ENCODE measurements at places on chromosomes 5 and 9.
A peak's percentile ranks its signal among the peaks of the same experiment; 100 is the strongest.

- DNase-seq: no peak
These were observed 20.7 kb upstream of the SLC1A3 start for GRCh38 chr5:36585701-36586100.

GRCh38 chr9:136119883-136120393 is 1.3 kb upstream of the TMEM250 start:
- no peak for DNase-seq

- no peak for DNase-seq
These were observed 57.6 kb downstream of the ZNF618 start for GRCh38 chr9:113933671-113934070.

DNA sequence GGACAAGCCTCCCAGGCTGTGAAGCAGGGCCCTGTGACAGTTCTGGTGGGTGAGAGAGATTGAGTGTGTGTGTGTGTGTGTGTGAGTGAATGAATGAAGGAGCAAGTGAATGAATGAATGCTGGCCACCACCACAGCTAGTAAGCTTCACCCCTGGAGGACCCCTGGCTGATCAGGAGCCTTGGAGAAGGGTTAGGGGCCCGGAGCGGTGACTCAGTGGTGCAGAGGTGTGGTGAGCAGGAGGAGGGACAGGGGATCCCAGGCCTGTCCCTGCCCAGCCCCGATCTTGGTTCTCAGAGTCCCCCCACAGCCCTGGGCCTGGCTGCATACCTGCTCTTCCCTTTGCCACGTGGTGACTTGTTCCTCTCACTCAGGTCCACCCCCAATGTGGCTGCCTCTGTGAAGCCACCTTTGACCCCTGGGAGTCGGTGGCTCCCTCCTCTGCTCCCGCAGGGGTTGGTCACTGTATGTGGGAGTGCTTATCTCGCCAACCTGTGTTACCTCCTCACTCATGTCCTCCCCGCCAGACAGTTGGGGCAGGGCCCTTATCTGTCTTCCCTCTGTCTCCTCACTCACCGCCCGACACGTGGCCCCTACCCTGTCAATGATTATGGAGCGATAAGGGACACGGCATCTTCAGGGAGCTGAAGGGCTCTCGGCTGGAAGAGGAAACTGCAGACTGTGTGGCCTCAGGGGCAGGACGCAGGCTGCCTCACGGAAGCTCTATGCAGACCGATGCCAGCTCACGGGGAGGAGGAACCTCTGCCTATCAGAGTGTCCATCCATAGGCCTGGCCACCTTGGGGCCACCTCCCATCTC is 99.9 kb upstream of the PITX1 start:
- DNase-seq: no peak

- DNase-seq: no peak
These were observed 572.5 kb upstream of the ARRDC3 start for GRCh38 chr5:91955610-91956009.

GRCh38 chr5:144122081-144122480 is 48.4 kb downstream of the YIPF5 start:
- no peak for DNase-seq

- no peak for DNase-seq
These were observed 52.7 kb upstream of the ZNF618 start for GRCh38 chr9:113823421-113823820.

DNA sequence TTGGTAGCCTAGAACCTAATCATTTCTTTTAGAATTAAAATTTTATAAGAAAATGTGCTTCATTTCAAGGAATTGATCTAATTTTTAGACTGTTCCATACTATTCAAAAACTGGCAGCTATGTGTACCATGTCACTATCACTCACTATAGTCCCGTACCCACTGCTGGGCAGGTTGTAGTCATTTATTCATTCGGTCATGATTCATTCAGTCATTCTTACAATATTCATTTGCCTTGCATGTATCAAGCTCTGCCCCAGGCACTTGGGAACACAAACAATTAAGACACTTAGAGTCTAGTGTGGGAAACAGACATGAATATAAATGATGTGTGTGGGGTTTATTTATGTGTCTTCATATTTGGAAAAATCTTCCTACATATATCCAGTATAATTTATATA is 26.4 kb downstream of the TDRD7 start:
- no peak for DNase-seq

DNA sequence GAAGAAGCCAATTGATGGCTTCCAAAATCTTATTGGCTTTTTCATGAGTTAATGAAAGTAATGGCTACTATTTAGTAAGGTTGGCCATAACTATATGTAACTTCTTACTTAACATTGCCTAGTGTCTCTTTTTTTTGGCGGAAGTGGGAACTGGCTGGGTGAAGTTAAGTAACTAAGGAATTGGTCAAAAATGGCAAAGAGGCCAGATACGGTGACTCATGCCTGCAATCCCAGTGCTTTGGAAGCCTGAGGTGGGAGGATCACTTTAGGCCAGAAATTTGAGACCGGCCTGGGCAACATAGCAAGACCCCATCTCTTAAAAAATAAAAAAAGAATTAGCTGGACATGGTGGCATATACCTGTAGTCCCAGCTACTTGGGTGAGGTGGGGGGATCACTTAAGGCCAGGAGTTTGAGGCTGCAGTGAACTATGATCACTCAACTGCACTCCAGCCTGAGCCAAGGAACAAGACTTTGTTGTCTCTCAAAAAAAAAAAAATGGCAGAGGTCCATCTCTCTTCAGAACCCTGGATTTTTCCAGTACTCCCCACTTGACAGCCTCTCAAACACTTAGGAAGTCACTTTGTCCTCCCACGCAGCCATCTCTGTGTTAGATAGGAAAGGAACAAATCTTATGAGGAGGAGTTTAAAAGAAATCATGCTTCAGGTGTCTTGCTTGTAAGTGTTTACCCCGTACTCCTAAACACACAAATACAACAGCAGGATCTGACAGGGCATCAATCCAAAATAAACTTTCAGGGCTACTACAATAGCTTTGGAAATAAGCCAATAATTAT is 75.7 kb downstream of the TEK start:
- no peak for DNase-seq

DNA sequence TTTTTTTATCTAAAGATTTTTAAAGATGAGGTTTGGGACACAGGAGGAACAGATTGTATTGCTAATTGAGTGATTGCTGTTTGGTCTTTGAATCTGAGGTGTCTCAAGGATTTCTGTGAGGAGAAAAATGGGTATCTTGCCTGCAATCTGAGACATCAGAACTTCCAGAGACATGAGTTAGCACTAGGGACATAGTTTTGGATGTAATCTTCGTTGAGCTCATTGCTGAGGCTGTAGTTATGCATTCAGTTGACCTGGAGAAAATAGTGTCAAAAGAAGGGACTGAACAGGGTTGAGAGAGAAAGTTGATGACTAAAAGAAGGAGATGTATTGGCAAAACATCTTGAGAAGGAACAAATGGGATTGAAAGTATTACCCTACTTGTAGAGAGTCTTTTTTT is 24.6 kb downstream of the C9orf85 start:
- no peak for DNase-seq

DNA sequence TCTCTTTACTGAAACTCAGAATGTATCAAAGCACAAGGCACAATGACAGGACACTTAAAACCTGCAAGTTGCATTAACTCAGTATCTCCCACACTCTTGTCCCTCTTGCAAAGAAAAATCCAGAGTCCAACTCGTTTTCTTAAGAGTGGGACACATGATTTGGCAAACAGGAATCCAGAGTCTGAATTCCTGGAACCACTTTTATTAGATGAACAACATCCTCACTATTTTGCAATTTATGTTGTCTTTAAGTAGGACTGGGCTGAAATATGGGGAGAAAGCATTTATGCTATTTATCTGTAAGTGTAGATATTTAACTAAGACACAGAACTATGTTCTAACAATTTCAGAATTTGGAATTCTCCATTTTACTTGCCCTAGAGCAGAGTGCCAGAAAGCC is 69.1 kb downstream of the ABCA1 start:
- DNase-seq: no peak

DNA sequence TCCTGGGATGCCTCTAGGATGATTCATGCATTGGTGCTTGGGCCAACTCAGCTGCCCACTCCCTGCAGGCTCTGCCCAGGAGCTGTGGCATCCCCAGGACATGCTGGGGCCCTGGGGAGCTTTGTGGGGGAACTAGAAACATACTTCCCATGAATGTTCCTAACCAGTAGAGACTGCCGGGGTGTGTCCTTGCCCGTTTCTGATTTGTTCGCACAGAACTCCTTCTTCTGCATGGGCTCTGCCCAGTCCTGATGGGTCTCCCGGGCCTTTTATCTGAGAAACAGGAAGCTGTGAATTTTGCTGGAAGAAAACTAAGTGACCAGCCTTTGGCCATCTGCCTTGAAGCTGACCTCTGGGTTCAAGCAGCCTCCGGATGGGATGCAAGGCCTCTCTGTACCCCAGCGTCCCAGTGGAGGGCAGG is 71.6 kb upstream of the RNU6ATAC start:
- no peak for DNase-seq

- no peak for DNase-seq
These were observed 193.5 kb downstream of the PLK2 start for GRCh38 chr5:58266402-58266801.

DNA sequence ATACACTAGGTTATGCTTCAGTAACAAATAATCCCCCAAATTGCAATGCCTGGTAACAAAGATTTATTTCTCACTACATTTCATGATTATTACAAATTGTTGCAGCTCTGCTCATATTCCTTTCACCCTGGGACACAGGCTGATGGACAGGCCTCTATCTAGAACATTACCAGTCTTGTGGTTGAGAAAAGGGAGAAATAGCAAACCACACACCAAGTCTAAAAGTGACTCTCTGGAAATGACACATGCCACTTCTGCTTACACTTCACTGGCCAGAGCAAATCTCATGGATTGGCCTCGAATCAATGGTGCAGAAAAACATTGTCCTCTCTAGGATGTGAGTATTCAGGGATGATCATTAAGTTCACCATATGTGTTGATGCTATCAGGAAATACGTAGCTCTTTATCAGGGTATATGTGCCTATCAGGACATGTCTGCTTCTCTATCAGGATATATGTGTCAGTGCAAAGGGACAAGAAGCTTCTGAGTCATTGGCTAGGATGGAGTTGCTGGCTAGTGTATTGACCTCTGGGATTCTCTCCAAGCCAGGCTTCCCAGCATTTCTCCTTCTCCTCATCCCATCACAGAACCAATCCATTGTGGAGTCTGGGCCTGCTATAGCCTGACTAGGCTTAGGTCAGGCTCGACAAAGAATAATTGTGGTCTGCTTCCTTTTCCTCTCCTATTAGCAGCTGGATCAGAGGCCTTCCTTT is 91.1 kb upstream of the CEP78 start:
- DNase-seq: no peak

- DNase-seq: peak; percentile 42
These were observed 99.3 kb upstream of the LRRTM2 start for GRCh38 chr5:138974227-138975063.

GRCh38 chr5:62909326-62909725 is 330.7 kb downstream of the LRRC70 start:
- DNase-seq: no peak

GRCh38 chr9:128920381-128921058 is at the start of gene PHYHD1:
PHYHD1 (plus strand) TSS chr9:128920982; CDS start chr9:128922324, 1,342 bp downstream.
- no peak for DNase-seq

DNA sequence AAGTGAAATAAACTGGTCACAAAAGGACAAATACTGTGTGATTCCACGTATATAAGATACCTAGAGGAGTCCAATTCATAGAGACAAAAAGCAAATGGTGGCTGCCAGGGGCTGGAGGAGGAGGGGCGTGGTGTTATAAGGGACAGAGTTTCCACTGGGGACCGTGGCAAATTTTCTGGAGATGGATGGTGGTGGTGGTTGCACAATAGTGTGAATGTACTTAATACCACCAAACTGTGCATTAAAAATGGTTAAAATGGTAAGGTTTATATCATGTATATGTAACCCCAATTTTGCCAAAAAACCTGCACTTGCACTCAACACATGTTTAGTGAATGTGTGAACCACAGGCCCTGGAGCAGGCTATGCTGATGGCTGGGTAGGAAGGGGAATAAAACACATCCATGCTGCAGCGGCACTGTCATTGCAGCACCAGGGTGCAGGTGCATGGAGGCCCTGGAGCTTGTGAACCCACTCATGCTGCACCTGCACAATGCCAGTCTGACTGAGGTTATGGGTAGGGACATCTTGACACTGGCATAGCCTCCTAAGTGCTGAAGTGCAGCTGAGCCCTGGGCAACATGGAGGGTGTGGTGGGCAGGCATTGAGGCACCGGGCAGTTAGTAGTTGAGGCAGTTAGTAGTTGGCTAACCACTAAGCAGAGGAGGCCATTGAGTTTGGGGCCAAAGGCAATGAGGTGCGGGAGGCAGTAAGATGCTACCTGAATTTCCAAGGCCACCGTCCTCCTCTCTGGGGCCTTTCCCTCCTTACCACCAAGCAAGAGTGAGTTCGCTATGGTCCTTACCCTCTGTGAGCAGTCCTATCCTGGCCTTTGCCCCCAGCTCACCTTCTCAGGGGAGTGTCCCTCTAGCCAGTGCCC is 3.5 kb upstream of the PHF2 start:
- DNase-seq: no peak

GRCh38 chr9:89512382-89512781 is 14.5 kb upstream of the SEMA4D start:
- no peak for DNase-seq

DNA sequence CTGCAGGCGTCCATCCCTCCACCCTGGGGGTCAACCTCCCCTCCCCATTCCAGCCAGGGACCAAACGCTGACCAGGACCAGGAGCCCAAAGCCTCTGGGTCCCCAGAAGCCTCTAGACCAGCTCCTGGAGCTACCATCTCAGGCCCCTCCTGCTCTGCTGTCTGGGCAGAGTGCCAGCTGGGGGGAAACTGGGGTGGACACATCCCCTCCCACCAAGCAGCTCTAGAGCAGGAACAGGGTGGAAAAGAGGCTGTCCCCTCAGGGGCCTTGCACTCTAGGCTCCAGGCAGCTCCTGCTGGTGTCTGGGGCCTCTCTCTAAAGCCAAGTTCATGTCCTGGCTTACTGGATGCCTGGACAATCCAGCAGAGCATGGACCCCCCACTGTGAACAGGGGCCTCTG is 4.4 kb downstream of the SSNA1 start:
- DNase-seq: no peak

GRCh38 chr9:109317979-109318741 is 2.7 kb downstream of the EPB41L4B start:
- no peak for DNase-seq

DNA sequence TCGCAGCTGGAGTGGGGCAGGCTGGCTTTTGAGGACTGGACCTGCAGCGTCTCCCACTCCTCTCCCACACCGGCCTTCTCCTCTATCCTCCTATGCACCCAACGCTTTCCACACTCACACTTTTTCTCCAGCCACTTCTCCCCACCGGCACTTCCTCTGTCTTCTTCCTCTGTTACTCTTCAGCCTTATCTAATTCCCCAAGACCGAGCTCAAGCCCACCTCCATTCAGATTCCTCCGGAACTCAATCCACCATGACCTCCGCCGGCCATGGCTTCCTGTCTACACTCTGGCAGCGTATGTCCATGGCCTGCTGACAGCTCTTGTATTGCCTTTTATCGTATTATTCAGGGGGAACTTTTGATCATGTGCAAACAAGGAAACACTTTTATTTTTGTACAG is 545 bp upstream of the OR2V1 start:
- DNase-seq: no peak
